ENCODE measurements at places on chromosomes 12 and 14.

DNA sequence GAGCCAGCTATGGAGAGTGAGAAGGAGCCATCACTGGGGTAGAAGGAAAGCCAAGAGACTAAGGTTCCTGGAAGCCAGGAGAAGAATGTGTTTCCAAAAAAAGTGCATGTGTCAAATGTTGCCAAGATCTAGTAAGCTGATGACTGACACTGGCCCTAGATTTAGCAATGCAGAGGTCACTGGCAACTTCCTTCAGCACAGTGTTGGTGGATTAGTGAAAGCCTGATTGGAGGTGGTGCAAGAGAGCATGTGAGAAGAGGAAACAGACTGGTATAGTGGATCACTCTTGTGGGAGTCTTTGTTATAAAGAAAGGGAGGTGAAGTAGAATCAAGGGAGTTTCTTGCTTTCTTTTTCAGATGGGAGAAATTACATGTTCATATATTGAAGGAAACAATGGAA is 34.1 kb upstream of the CHGA start:
- DNase-seq, result no peak

DNA sequence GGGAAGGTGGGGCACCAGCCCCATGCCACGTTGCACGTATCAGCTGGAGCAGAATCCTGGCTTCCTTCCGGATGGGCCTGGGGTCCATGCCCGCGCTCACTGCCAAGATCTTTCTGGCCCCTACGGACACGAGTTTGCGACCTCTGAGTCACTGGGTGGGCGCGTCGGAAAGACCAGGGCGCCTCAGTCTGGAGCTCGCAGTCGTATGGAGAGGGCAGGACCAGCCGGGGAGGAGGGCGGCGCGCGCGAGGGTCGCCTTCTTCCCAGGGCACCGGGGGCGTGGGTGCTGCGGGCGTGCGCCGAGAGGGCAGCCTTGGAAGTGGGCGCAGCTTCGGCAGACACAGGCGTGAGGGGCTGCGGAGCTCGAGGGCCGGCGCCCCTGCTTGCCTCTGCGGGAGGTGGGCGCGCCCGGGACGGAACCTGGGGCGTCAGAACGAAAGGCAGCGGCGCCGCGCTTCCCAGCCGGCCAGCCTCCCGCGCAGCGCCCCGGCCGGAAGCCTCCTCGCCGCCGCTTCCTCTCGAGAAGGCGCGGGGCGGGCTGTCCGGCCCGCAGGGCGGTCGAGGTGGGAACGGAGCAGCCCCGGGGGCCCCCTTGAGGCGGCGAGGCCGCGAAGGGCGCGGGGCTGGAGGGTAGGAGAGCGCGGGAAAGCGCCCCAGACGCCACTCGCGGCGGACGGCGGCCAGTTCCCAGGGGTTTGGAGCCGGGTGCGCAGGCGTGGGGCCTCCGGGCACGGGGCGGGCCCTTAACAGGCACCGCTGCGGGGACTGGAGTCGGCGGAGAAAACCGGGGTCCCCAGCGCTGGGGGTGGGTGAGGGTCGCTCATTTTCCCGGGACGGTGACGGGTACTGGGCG is at the start of gene ARL6IP4:
Gene ARL6IP4, plus strand, starts transcription at position 499 of the 853 bp plus-strand sequence. CDS start 459 bp downstream, outside the sequence.
- DNase-seq, result peak; percentile 31

DNA sequence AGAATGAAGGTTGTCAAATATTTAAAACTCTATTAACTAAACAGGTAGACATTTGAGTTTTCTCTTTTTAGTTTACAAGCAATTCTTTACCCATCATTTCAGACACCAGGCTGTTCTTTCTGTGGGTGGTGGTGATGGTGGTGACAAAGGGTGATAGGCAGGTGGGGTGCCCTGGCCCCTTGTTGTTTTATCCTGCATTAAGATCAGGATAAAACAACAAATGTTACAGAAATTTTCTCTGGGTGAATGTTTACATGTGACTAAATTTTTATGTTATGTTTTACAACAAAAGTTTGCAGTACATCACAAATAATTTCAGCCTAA is 85.9 kb upstream of the MDM1 start:
- no peak for DNase-seq

- DNase-seq, result no peak
These were observed 28.2 kb downstream of the PALS1 start for GRCh38 chr14:67269298-67270060.

- DNase-seq, result peak; percentile 90
These were observed 782.5 kb downstream of the TMEM121 start for GRCh38 chr14:106308839-106309389.

GRCh38 chr12:49937639-49938300 is 12.8 kb upstream of the AQP2 start:
- no peak for DNase-seq

DNA sequence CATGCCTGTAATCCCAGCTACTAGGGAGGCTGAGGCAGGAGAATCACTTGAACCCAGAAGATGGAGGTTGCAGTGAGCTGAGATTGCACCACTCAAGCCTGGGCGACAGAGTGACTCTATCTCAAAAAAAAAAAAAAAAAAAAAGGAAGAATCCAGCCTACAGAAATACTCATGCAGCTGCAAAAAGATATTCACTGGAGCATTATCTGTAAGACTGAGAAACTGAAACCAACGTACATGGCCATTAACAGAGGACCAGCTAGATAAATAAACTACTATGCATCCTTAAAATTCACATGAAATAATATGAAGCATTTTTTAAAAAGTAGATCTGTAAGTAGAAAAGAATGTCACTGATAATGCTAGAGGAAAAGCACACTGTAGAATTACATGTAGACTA is 3.5 kb downstream of the SLC7A7 start:
- DNase-seq, result no peak

DNA sequence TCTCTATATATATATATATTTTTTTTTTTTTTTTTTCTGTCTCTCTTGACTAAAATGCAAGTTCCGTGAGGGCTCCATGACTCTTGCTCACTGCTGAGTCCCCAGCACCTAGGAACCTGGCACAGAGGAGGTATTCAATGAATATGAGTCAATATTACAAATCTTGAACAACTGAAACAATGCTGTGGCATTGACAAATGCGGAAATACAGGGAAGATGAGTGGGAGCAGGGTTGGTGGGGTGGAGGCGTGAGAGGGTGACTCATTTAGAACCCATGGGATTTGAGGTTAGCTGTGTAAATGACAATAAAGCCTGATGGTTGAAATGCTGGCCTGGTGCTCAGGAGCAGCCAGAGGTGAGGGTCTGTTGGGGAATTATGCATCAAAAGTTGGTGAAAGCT is 121.7 kb upstream of the FUT8 start:
- DNase-seq, result no peak
